ENCODE measurements at places on chromosomes 11 and 22.

DNA sequence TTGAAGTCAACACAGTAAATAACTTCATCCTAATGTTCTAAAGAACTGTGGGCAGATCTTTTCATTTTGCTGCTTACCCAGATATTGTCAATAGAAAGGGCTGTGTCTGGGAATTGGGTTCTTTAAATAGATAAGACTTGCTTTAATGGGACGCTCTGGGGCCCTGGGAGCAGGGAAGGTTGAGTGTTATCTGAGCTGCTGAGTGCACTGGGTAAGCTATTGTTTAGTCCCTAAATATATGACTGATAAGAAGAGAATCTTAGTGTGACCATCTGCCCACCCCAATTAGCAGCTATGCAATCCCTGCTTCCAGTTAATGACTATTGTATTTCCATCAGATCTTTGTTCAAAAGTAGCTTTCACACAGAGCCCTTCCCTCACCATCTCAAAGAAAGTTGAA, 44.4 kb downstream of the ARHGAP42 start:
- no peak for DNase-seq

- peak; percentile 37 for DNase-seq
These were observed 85.0 kb upstream of the EIF3D start for GRCh38 chr22:36613958-36614357.

DNA sequence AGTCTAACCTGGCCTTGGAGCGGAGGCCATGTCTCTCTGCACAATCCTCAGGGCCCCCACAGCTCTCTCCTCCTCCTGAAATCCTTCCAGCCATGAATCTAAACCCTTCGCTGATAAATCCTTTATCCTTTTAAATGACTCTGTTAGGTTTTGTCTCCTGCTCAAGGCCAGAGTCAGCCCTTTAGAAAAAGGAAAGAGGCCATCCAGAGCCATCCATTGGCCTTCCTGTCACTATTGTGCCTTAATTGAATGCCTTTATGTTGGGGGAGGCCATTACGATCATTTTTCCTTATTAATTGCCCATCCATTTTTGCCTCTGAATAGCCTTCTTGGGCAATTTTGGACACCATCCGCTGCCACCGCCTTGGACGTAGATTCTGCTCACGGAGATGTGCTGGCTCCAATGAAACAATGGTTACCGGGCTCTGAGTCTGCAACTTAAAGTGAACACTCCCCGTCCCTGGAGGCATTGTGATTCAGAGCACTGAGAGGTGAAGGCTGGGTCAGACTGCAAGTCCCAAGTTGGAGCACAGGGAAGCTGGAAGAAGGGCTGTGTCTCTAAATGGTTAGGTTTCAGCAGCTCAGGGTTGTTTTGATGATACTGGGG, 213.0 kb upstream of the E2F8 start:
- no peak for DNase-seq

DNA sequence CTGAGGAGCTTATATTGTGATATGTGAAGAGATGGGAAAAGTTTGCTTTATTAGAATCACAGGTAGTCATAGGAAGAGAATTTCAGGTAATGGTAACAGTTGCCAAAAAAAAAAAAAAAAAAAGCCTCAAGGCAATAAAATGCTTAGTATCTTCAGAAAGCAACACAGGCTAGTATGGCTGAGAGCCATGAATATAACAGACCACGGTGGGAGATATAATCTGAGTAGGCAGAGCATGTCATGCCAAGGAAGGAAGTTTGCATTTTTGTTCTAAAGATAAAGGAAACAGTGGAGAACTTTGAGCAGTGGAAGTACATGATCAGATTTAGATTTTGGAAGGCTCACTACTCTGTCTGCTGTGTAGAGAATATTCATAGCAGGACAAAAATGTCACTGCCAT, 211.4 kb downstream of the ETS1 start:
- no peak for DNase-seq

DNA sequence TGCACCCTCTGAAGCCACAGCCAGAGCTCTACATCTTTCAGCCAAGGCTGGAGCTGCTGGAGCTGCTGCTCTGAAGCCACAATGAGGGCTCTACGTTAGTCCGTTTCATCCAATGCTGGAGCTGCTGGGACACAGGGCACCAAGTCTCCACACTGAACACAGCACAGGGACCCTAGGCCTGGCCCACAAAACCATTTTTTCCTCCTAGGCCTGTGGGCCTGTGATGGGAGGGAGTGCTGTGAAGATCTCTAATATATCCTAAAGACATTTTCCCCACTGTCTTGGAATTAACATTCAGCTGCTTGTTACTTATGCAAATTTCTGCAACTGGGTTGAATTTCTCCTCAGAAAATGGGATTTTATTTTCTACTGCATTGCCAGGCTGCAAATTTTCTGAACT, 441.4 kb upstream of the FAT3 start:
- DNase-seq = no peak

DNA sequence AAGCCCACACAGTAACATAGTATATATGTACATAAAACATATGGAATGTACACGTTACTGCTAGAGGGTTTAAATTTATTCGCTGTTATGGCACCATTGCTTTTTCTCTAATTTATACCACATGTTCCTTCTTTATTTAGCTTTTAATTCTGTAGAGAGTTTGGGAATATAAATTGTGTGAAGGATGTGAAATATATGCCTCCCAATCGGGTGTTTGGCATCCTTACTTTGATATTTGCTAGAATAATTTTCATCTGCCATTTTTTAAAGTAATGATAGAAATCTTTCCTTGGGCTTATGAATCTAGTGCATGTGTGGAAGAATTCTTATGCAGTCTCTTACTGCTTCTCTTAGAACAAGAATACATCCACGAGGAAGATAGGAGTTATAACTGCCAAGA, 509.8 kb upstream of the RAG2 start:
- DNase-seq = no peak

DNA sequence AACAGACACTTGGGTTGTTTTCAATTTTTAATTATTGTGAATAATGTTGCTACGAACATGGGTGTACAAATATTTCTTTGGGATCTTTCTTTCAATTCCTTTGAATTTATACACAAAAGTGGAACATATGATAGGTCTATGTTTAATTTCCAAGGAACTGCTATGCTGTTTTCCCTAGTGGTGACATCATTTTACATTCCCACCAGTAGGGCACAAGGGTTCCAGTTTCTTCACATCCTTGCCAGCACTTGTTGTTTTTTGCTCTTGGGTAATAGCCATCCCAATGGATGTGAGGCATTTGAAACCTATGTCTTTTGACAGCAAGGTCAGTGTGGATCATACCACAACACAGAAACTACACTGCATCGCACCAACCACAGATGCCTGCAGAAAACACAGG, 41.8 kb upstream of the SCN3B start:
- no peak for DNase-seq

DNA sequence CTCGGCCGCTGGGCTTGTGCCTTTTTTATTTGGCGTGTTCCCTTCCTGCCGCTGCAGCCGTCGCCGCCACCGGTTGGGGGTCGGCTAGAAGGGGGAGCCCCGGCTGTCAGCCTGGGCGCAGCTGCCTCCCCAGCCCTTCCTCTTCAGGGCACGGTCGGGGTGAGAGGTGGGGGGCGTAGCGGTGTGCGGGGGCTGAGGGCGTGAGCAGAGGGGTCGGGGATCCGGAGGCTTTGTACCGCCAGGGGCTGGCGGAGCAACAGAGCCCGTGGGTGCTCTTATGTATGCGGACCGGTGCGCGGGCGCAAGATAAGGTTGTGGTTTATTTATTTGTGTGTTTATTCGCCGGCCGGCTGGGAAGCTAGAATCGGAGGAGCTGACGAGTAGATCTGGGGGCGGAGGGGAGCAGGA, 477 bp downstream of the ZBTB16 start:
- DNase-seq = no peak

- DNase-seq = peak; percentile 76
These were observed 11.2 kb downstream of the CRYBB1 start for GRCh38 chr22:26606611-26607010.

GRCh38 chr11:86160541-86161149, 83.9 kb upstream of the EED start:
- DNase-seq = peak; percentile 56

GRCh38 chr11:72716788-72717435, 35.3 kb downstream of the ARAP1 start:
- no peak for DNase-seq

GRCh38 chr22:21047730-21048129, 2.0 kb downstream of the LRRC74B start:
- no peak for DNase-seq

GRCh38 chr11:119899997-119900396, 171.0 kb upstream of the NECTIN1 start:
- DNase-seq = no peak

- DNase-seq = no peak
These were observed 147.4 kb upstream of the SNX19 start for GRCh38 chr11:131063638-131064037.

DNA sequence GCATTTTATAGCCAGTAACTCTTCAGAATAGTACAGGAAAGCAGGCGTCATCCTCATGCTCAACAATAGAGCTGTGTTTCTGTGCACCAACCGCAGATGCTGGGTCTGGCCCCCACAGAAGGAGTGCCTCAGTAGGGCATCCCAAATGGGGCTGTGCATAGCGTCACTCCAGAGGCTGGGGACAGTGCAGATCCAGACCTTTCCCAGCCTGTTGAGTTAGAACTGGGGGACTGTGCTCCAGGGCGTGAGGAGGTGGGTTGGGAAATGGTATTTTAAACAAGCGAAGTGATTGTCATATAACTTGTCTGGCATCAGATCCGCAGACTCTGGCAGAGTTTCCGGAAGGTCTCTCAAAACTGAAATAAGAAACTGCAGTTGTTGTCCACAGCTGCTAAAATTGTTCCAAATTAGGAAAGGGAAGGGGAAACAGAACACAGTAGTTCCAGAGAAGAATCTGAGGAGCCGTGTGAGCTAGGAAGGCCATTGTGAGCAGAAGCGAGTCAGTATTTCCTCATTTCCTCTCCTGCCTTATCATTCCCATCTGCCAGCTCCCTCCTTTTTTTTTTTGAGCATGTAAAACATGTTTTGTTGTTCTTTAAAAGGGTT, 52.2 kb downstream of the JAM3 start:
- DNase-seq = peak; percentile 73

GRCh38 chr11:35305670-35306382, 113.5 kb downstream of the SLC1A2 start:
- peak; percentile 62 for DNase-seq

DNA sequence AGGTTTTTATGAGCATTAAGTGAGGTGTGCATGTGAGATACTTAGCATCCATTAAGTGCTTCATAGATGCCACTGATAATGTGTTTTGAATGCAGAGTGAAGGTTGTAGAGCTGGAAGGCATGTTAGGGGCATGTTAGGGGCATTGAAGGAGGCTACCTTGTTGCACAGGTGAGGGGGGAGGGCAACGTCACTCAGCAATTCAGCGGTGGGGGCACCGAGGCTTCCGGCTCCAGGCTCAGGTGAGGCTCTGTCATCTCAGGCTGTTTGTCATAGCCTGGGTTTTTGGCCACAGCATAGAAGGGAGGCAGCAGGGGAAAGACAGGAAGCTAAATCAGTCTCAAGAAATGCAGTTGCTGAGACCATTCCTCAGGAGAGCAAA, 299.0 kb downstream of the NTM start:
- no peak for DNase-seq

GRCh38 chr11:12762278-12762677, 88.1 kb downstream of the TEAD1 start:
- no peak for DNase-seq

- DNase-seq = no peak
These were observed 364.9 kb downstream of the SHANK2 start for GRCh38 chr11:70887542-70887827.

GRCh38 chr22:42347281-42347824, 76.9 kb upstream of the TCF20 start:
- DNase-seq = no peak

GRCh38 chr22:25362215-25362882, 142.9 kb downstream of the CRYBB2 start:
- peak; percentile 15 for DNase-seq

DNA sequence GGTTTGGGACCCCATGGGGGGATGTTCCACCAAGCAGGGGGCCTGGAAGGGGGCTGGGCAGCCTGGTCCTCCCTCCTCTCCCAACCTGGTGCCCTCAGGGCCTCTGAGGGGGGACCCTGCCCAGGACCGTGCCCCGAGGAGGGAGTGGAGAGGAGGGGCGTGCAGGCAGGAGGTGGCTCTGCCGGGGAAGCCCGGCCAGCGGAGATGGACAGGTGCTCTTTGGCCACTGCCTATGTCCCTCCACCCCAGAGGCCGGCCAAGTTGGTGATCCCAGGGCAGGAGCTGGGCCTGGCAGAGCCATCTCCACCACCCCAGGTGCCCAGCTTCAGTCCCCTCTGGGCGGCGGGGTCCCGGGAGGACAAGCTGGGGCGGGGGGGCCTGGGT, 2.4 kb downstream of the MUC2 start:
- DNase-seq = no peak

DNA sequence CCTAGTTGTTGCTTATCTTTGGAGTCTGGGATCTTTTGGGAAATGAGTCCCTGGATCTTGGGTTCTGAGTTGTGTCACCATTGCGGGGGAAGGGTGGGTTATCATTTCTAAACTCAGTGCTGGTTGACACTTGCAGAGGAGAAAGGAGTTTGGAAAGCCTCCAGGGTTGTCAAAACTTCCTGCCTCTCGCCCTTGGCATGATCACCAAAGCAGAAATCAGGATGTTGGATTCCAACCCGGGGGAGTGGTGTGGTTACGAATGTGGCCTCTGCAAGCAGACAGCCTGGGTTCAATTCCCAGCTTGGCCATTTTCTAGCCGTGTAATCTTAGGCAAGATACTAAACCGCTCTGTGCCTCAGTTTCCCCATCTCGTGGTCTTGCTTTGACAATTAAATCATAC, 24.3 kb downstream of the CD6 start:
- no peak for DNase-seq

DNA sequence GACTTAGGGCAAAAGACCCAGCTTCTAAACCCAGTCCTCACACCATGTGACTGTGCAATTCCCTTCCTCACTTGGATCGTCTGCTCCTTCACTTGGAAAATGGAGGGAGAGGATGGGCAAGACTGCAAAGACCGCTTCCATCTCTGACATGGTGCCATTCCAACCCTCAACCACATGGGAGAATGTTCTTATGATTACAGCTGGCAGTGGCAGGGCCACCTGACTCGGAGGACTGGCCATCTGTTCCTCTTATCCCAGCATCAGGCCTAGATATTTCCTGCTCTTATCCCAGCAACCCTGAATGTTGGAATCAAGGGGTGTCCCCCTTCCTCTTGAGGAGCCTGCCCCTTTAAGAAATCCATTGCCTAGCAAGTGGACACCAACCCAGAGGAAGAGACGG, 15.4 kb downstream of the DSCAML1 start:
- no peak for DNase-seq

GRCh38 chr11:27882066-27882697, 181.9 kb upstream of the BDNF start:
- DNase-seq = peak; percentile 48

DNA sequence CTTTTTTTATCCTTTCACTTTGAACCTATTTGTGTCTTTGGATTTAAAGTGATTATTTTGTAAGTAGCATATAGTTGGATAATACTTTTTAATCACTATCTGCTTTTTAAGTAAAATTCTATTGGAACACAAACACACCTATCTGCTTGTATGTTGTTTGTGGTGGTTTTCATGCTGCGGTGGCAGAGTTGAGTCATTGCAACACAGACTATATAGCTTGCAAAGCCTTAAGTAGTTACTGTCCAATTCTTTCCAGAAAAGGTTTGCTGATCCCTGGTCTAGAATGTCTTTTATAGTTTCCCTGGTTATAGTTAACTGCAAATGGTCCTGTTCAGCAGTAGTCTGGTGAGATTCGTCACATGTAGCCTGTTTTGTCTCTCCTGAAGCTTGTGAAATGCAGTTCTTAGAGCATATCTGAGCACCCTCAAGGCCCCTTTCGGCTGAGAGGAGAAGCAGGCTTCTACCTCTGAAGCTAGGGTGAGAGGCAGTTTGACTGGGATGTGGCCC, 21.5 kb downstream of the SHANK3 start:
- no peak for DNase-seq

- no peak for DNase-seq
These were observed 2.2 kb downstream of the PHF21B start for GRCh38 chr22:45007391-45008185.

Measured in HT1080 (cell line).